GM13977 (cell line): ENCODE measurements at places on chromosomes 7 and 10.

- DNase-seq = no peak
Observed at GRCh38 chr7:47553309-47553708, 28.6 kb downstream of the TNS3 start.

- no peak for DNase-seq
Observed at GRCh38 chr7:133386205-133386604, 133.3 kb downstream of the EXOC4 start.

DNA sequence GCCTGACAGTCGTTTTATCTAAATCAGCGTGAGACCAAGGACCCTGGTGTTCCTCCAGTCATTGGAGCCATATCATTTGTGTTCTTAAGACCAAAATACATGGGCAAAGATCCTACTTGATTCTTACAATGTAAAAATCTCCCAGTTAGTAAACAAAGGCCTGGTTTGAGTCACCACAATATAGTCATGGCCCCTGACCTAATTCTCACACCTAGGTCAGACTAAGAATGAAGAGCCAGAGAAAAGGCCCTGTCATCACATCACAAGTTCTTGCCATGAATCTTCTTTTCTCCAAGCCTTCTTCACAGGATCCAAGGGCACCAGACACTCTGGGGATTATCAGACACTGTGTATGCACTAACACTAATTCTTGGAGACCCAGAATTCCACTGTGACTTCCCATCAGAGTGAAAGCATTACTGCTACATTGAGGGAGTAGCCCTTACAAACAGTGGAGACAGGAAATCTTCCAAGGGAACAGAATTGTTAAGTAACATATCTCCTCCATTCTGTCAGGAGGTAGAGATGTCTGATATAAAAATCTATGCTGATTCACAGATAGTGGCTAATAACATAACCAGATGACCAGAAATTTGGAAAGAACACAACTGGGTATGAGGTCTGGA lies 7.6 kb upstream of the ERVW-1 start:
- DNase-seq = no peak

DNA sequence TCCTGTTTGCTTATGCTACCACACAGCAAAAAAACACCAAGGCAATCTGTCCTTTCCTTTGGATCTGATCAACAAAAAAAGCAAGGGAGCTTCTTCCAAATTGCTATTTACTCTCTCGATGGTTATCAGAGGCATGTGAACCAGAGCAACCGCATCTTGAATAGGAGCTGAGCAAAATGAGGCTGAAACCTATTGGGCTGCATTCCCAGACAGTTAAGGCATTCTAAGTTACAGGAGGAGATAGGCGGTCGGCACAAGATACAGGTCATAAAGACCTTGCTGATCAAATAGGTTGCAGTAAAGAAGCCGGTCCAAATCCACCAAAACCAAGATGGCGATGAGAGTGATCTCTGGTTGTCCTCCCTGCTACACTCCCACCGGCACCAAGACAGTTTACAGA lies 76.8 kb upstream of the FRMD4A start:
- no peak for DNase-seq

GRCh38 chr10:234708-235406 lies 99.6 kb downstream of the ZMYND11 start:
- no peak for DNase-seq

GRCh38 chr10:53997953-53998352 lies 803.1 kb downstream of the PCDH15 start:
- no peak for DNase-seq

DNA sequence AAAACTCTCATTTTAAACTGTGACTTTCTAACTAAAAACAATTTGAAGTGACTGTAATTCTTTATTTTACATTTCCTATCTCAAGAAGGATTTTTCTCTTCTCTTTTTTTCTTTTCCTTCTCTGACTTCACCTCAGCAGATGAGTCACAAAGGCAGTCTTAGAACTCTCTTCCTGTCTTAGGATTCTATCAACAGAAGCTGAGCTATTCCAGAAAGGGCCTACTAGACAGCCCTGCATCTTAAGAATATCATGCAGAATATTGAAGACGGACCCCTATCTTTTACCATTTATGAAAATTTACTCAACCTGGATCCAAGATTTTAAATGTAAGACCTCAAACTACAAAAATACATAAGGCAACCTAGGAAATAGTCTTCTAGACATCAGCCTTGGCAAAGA lies 365.7 kb upstream of the SEMA3C start:
- no peak for DNase-seq

GRCh38 chr10:95414016-95414830 lies 123.4 kb upstream of the PDLIM1 start:
- no peak for DNase-seq

- no peak for DNase-seq
Observed at GRCh38 chr7:25456467-25457171, 228.3 kb upstream of the NPVF start.

DNA sequence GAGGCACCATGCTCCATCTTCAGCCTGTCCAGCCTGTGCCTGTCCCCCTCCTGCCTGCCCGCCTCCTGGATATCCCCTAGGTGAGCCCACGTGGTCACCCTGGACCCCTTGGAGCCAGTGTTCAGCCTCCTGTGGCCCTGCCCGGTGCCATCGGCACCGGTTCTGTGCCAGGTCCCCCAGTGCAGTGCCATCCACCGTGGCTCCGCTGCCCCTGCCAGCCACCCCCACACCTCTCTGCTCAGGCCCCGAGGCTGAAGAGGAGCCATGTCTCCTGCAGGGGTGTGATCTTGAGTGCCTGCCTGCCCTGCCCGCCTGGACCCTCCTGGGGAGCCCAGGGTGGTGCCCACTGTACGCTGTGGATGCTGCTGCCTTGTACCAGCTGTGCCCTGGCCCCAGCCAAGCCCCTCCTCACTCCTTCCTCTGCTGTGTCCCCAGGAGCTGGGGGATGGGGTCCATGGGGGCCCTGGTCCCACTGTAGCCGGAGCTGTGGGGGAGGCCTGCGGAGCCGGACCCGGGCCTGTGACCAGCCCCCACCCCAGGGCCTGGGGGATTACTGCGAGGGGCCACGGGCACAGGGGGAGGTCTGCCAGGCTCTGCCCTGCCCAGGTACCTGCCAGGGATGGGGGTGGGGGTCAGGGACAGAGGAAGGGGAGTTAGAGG lies 26.2 kb upstream of the ZNF862 start:
- DNase-seq = no peak

GRCh38 chr10:4526311-4526731 lies 299.7 kb upstream of the AKR1E2 start:
- DNase-seq = no peak

DNA sequence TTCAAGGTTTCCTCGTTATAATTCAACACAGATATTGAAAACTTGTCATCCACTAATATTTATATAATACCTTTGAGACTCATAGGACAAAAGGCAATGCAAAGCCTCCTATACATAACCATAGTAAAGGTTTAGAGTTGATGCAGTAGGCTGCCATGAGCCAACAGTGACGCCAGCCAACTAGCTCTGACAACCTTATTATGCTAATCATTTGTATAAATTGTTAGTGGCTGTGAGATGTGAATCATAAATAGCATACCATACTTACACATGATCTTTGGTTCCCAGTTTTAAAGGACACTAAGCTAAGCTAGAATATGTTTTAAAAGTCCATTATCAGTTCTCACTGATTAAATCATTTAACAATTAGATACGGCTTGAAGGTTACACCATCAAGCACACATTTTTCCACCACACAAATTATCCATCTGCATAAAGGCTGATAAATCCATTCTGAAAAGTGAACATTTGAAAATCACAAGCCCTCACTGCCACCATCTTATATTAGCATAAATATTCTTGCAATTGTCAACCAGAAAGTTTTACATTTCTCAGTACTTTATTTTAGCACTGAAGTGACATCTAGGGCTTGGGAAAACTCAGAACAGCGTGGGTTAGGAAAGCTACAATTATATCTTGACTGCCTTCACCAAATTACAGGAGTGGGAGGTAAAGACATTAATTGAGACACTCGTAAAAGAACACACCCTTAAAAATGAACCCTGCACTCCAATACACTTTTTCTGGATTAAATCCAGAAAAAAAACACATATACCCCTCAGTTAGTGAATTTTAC lies 30.7 kb downstream of the COA1 start:
- no peak for DNase-seq

GRCh38 chr10:85786401-85786899 lies 580.1 kb downstream of the GRID1 start:
- no peak for DNase-seq

- no peak for DNase-seq
Observed at GRCh38 chr7:31082447-31082846, 30.3 kb downstream of the ADCYAP1R1 start.

DNA sequence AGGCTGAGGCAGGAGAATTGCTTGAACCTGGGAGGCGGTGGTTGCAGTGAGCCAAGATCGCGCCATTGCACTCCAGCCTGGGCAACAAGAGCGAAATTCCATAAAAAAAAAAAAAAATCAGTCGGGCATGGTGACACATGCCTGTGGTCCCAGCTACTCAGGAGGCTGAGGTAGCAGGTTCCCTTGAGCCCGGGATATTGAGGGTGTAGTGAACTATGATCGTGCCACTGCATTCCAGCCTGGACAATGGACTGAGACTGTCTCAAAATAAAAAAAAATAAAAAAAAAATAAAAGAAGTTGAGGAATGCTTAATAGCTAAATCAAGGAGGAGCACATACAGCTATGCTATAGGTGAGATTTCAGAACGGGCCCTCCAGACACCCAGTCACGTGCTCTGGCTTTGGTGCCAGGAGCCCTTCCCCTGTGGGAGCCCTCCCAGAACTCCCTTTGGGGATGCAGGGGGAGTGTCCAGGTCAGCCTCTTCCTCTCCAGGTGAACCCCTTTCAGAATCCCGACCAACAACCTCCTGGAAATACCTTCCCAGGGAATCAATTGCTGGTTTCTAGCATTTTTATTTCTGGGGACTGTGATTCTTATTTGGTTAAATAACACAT lies 42.9 kb upstream of the CTBP2 start:
- DNase-seq = no peak

DNA sequence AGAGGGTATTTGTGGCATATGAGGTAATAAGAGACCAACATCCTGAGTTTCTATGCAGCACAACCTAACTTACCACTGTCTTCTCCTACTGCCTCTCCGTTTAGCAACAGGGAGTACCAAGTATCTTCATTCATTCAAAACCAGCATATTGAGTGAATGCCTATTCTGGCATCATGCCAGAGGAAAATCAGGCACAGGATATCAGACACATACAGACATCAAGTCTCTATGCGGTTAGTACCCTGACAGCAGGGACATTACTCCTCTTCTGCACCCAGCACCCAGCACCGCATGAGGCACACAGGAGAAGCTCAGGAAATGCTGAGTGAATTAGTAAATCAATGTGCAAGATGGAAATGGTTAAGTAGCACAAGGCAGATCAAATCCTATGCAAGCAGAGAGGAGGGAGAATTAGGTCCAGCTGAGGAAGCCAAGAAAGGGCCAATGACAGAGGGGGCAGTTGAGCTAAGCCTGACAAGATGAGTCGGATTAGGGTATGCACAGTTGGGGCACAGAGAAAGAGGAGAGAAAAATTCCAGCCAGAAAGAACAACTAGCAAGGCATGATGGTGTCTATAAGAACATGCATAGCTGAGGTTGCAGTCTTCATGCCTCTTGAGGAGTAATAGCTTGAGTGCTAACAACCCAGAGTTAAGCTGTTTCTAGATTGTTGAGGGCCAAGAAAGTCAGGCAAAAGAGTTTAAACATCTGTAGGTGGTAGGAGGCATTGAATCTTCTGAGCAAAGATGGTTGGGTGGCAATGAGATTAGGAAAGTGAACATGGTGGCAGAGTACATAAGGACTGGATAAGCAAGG lies 146.0 kb downstream of the PLXNA4 start:
- no peak for DNase-seq

DNA sequence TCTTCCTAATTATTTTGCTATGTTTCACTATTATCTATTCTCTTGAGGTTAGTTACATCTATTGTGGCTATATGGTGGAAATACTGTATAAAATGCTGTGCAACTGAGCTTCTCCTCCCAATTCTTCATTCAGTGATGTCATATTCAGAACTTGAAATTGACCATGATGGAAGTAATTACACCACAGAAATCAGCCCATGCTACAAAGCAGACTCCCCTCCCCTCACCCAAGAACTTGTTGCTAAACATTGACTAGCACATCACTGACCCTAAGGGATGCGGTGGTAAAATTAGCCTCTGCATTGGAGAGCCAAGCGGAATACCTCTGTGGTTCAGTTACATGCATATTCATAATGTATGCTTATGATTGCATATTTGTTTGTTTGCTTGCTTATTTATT lies 8.8 kb downstream of the CALD1 start:
- no peak for DNase-seq

DNA sequence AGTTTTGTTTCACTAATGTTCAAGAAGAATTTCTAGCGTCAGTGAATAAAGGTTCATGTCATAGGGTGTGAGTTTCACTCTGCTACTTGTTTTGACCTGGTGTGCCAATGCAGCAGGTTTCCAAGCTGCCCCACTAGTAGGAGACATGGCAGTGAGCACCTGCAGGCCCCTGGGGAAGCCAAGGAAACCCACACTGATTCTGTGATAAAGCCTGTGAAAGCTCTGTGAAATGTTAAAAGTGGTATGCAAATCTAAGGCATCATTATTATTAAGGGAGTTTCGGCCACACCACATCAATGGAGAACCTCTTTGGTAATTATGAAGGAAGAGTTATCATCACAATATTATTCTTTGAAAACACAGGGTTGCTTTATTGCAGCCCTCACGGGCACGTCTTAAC lies 46.4 kb downstream of the ABCB5 start:
- DNase-seq = no peak

GRCh38 chr7:90629297-90629918 lies 33.3 kb downstream of the CDK14 start:
- DNase-seq = peak; percentile 44

DNA sequence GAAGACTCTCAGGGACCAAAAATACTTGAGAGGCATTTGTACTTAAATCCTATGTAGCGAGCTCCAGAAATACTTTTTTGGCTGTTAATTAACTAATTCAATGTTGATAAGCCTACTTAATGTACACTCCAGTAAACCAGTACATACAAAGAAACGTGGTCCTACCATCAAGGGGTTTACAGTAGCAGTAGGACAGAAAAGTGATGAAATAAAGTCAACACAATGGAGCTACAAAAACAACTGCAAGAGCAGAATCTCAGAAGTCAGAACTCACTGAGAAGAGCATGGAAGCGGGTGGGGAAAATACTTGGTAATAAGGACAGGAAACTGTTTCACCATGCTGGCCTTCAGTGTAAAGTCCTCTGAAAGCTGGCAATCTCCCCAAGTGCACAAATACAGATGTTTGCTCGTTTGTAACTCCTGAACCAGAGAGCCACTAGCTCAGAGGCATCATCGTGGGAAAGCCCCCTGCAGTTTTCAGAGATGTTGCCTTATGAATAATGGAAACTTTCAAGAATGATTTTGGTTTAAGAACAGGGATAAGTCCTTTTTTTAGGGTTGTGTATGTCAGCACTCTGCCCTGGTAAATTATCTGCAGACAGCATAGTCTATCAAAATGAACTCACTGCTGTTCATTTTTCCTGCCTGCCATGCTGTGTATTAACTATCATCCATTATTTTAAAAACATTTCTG lies 233.2 kb downstream of the SORCS1 start:
- DNase-seq = peak; percentile 55

- DNase-seq = no peak
Observed at GRCh38 chr7:142862786-142863400, 8.0 kb downstream of the EPHB6 start.
